ENCODE measurements at places on chromosomes 6 and 20. TPM values are rescaled to one million over a fixed set of nuclear protein-coding genes. Genes with fewer than 3 reads are reported as not detected.

Gene PANK2
- total RNA-seq = 30.1 TPM

Gene GPR31
- not detected for total RNA-seq

Gene VNN1
- total RNA-seq = under 0.01 TPM

Gene ELOVL2
- not detected for total RNA-seq

Gene NFKBIL1
- 24.7 TPM for total RNA-seq

Gene AFG1L
- 1.8 TPM for total RNA-seq

Gene SNTA1
- total RNA-seq = 6.2 TPM

Gene SH3BGRL2
- 98.2 TPM for total RNA-seq

Gene SLC32A1
- total RNA-seq = not detected

Gene HAO1
- total RNA-seq = not detected

Gene WFDC5
- not detected for total RNA-seq

Gene KIZ
- total RNA-seq = 3.7 TPM

Gene MEI4
- not detected for total RNA-seq

Gene PKIB
- 0.13 TPM for total RNA-seq

Gene EDN1
- 63.0 TPM for total RNA-seq

Gene MTG2
- total RNA-seq = 12.0 TPM

Gene CST1
- not detected for total RNA-seq

Gene PRSS16
- not detected for total RNA-seq

Gene LCA5
- 2.2 TPM for total RNA-seq

Gene TINAG
- total RNA-seq = not detected

Gene SLC35F1
- under 0.01 TPM for total RNA-seq

Gene RFX6
- not detected for total RNA-seq

Gene ISM1
- under 0.01 TPM for total RNA-seq

Gene ERVFRD-1
- total RNA-seq = under 0.01 TPM

Gene TRIM38
- 4.7 TPM for total RNA-seq

Gene C6orf15
- total RNA-seq = not detected

Gene MOG
- total RNA-seq = not detected

Gene BANF2
- not detected for total RNA-seq

Gene TREML2
- total RNA-seq = not detected

Gene TNXB
- 0.90 TPM for total RNA-seq

Gene MRAP2
- total RNA-seq = 4.6 TPM

Gene DPPA5
- total RNA-seq = not detected

Gene BPIFB4
- not detected for total RNA-seq

Gene MKKS
- 4.2 TPM for total RNA-seq

Gene HUS1B
- 0.51 TPM for total RNA-seq

Gene TOP1
- total RNA-seq = 13.1 TPM

Gene PERP
- total RNA-seq = 32.0 TPM

Gene FAM209A
- 0.13 TPM for total RNA-seq

Gene PNPLA1
- not detected for total RNA-seq

Gene MCM3
- total RNA-seq = 52.2 TPM

Gene KHDC1L
- not detected for total RNA-seq

Gene B3GAT2
- total RNA-seq = not detected

Gene EPHA7
- under 0.01 TPM for total RNA-seq

Gene CCM2L
- total RNA-seq = 17.3 TPM

Gene TTBK1
- not detected for total RNA-seq

Gene ZCCHC3
- 15.8 TPM for total RNA-seq

Gene RAD21L1
- not detected for total RNA-seq

Gene OPRM1
- total RNA-seq = not detected

Gene RHAG
- total RNA-seq = not detected

Gene PPP1R16B
- total RNA-seq = 166 TPM

Gene CLVS2
- not detected for total RNA-seq

Gene UNC5CL
- total RNA-seq = under 0.01 TPM

Gene AGER
- total RNA-seq = 0.39 TPM

Gene PREX1
- total RNA-seq = 30.7 TPM

Gene GRM1
- total RNA-seq = 0.13 TPM

Gene PRND
- 1.9 TPM for total RNA-seq

Gene PACSIN1
- total RNA-seq = not detected

Gene ADGRF1
- total RNA-seq = not detected

Gene KIAA1755
- total RNA-seq = not detected
